Left cardiac atrium (tissue), 4 donors: ENCODE measurements at places on chromosomes 11 and 22. TPM values are rescaled to one million over a fixed set of nuclear protein-coding genes. Genes with fewer than 3 reads are reported as not detected.

The KCNQ1OT1 gene
- 0.59 TPM for total RNA-seq

DNA sequence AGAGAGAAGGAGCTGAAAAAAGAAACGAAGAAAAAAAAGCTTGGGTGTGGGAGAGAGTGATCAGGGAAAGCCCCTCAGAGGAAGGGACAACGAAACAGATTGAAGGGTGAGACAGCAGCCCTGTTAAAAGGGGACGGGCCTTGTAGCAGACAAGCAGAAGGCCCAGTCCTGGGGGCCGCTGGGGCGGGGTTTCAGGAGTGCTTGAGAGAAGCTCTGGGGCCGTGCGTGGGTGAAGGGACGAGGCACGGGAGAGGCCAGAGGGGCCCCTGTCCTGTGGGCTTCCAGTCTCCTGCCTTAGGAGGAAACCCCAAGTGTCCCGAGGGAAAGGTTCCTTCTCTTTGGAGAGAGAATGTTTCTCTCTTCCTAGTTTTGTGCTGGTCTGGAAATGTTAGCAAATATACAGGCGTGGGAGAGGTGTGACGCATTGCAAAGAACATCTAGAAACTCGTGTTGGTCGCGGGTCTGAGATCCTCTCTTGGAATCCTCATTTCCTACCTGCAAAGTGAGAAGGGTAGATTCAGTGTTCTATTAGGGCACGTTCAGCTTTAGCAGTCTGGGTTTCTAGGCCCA lies 28.6 kb downstream of the ADAMTS15 start:
- DNase-seq, result peak; percentile 44

- DNase-seq, result no peak
Measured at GRCh38 chr11:83056204-83056603, 15.5 kb downstream of the RAB30 start.

The PAK1 gene
- 17.1 TPM for total RNA-seq

The LRRC56 gene
- total RNA-seq, result 0.68 TPM

The GAL gene
- total RNA-seq, result 0.31 TPM

The PDGFB gene
- 51.2 TPM for total RNA-seq

DNA sequence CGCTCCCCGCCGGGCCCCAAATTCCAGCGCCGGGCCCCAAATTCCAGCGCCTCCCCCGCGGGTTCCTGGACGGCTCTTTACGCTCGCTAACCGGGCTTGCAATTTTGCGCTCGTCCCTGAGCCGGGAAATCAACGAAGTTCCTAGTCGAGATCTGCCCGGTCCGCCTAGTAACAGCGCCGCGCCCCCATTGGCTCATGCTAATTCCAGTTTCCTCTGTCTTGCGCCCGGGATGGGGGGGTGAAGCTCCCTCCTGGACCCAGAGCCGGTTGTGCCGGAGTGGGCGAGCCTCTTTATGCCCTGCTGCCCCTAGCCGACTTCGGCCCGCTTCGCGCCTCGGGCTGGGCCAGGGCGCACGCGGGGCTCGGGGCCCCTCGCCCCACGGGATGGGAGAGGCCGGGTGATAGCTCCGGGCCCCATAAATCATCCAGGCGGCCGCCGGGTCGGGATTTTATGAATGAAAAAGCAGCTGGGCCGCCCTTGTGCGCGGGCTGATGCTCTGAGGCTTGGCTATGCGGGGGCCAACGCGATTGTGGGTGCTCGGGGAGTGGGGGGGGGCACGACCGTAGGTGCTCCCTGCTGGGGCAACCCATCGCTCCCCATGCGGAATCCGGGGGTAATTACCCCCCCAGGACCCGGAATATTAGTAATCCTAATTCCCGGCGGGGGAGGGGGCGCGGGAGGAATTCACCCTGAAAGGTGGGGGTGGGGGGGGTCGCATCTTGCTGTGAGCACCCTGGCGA lies 1.8 kb upstream of the CCND1 start:
- peak; percentile 95 for DNase-seq

GRCh38 chr11:108902027-108902469 lies 237.2 kb downstream of the DDX10 start:
- DNase-seq, result no peak

The BATF2 gene
- total RNA-seq, result 1.6 TPM
